Activated CD8-positive, alpha-beta memory T cell treated with anti-CD3 and anti-CD28 coated beads for 1 hour (primary cell): ENCODE measurements at places on chromosomes 1 and 21.
A peak's percentile ranks its signal among the peaks of the same experiment; 100 is the strongest.

DNA sequence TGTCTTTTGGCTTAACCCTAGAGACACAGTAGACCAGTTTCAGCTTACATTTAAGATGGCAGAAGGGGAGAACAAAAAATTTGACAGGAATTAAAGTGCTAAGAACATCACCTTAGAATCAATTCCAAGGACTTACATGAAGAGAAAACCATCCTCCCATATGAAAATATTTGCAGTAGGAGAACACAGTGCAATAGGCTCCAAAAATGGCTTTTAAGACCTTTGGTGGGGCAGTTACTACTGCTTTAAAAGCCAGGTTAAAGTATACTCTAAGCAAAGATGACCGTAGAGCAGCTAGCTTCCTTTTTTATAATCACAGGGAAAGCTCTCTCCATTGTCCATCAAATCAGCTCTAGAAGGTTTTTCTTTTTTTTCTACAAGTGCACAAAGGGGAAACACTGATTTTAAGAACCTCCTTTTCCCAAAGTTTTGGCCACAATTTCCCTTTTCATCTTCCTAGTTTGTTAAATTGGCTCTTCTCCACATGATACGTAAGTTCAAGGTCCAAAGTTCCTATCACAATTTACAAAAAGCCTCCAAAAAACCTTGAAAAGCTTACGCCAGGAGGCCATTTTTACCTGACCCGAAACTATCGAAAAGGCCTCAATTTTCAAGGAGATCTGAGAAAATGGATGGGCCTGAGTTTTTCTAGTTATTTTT, 3.3 kb downstream of the TXNIP start:
- DNase-seq: no peak

DNA sequence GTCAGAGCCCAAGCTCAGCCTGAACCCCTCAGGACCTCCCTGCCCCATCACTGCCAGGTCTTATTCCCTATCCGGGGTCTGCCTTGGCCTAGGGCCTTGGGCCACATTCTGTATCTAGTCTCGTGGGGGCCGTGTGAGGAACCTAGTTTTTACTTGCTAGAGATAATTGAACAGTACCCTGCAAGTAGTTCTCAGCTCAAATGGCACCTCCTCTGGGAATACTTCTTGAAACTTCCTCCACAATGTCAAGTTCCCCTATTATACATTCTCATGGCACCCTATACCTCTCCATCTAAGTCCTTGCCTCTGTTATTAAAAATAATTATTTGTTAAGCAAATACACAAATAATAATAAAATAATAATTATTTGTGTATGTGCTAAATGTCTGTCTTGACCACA, 32.9 kb upstream of the CSF1 start:
- no peak for DNase-seq

DNA sequence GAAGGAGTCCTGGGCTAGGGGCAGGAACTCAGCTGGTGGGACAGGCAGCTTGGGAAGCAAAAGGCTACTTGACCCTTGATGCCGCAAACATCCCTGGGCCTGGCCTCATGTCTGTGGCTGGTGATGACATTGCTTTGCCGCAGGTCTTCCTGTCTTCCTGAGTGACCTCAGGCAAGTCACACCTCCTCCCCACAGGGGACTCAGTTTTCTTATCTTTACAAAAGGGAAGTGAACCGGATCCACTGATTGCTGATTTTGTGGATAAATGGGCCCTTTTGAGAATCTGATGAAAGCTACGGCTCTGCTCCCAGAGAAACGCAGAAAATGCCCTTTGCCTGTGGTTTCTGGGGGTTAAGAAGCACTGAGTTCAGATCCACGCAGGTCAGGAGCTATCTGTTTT, 20.7 kb downstream of the PLOD1 start:
- DNase-seq: no peak

- no peak for DNase-seq
These were observed 1.6 kb downstream of the PHF13 start for GRCh38 chr1:6614929-6615785.

- no peak for DNase-seq
These were observed 17.5 kb downstream of the EYA3 start for GRCh38 chr1:28070725-28071593.

DNA sequence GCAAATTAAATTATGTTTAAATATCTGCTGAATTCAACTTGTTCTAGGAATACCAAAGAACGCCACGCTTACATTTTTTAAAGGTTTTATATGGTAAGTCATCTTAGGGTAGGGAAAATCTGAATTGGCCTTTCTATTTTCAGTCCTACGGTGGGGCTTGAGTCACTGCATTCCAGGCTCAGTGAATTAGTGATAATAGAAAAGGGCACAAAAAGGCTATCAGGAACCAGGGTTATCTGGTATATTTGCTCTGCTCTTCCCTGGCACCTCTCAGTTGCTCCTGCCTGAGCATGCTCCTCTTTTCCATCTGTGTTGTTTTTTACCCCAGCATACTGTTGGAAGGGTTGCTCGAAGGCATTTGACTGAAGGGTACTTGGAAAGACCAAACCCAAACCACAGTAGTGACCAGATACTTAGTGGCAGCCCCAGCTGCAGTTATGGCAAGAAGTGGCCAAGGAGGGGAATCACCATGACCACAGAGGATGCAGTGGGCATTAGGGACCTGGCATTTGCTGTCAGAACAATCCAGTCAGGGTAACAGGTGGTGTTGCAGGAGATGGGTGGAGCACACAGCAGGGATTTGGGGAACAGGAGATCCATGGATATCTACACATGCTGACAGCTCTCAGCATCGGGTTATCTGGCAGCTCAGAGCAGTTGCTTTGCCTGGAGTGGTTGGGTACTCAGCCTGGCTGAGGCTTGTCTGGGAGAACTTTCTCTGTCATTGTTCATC, 2.3 kb downstream of the OVAAL start:
- DNase-seq: no peak

GRCh38 chr1:86478416-86479156, 9.9 kb downstream of the CLCA1 start:
- no peak for DNase-seq

- DNase-seq: no peak
These were observed 22.7 kb downstream of the ZBTB8OS start for GRCh38 chr1:32627596-32628162.

DNA sequence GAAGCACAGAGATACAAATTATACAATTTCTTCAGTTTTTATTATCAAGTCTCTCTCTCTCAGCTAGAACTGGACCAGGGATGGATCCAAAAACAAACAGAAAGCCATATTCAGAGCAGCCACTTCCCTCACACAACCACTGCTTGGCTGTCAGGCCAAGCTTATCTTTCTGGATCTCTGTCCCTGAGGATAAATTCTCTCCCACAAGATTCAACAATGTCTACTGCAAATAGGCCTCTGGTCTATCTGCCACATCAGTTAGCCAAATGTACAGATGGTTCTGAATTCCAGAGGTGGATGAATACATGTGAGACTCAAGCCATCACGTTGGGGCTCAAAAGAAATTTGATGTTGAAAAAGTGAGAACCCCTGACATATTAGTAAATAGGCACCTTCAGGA, 350.9 kb downstream of the LTN1 start:
- no peak for DNase-seq

DNA sequence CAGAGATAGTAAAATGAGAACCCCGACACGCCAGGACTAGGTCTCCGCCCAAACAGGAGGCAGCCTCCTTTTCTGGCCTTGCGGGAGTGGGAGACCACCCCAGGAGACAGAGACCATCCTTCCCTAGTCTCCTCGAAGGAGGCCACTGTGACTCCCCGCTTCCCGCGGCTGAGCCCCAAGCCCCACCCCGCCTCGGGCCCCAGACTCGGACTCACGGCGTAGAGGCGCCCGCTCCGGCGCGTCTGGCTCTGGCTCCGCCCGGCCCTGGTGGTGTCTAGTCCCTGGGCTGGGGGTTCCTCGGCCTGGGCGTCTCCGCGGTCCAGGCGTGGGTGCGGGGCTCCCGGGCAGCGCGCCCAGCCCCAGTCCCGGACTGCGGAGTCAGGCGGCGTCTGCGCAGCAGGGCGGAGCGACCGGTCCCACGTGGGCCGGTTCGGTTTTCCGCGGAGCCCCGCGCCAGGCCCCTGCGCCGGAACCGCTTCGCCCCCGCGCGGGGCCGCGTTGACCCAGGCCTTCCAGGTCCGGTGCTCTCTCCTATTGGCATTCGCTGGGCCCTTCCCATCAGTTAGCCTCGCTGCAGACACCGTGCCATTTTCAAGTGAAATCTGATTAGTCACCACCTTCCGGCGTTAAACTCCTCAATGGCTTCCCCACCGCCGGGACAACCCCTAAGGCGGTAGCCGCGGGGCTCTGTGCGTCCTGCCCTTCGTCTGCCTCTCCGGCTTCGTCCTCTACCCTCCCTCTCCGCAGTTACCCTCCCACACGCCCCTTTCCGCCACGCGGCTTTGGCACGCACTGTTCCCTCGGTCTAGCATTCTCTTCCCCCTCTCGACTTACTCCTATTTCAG, at the start of gene C1orf216:
TSS of gene C1orf216 (minus strand) at position 393 of the 845 bp plus-strand sequence. CDS start 2,563 bp downstream, outside the sequence.
- peak; percentile 52 for DNase-seq

DNA sequence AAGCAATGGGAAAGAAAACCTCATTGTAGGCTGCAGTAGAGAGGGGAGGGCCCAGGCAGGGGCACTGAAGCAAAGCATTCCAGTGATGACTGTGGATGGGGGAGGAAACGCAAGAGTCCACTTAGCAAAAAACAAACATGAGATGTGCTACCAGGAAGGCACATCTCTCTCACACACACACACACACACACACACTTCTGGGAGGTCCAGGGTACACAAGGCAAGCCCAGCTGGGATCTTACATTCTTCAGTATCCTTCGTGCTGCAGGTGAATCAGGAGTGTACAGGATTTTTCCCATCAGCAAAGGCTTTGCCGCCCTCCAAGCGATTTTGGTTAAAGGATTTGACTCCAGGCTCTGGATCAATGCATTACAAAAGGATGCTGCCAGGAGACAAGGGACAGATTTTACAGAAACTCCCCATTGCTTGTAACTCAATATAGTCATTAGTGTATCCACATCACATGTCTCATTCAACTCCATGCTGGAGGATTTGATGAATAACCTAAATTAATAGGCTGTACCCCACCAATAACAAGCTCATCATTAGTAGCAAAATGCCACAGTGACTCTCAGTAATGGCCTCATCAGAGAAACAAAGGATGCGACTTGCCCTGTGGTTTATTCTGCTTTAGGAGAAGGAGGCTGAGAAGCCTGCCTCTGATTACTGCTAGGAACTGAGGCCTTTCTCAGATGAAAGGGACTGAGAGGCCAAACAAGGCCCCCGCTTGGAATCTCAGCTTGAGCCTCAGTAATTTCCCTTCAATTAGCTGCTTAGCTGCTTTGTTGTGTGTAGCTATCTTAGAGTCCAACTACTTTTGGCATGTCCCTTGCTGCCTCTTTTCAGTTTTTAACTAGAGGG, 41.6 kb downstream of the ABCA4 start:
- no peak for DNase-seq

GRCh38 chr1:243620096-243620495, 229.9 kb downstream of the AKT3 start:
- DNase-seq: no peak

- DNase-seq: no peak
These were observed 13.7 kb downstream of the BLACAT1 start for GRCh38 chr1:205442051-205442725.

GRCh38 chr1:70044832-70045231, 160.5 kb downstream of the LRRC40 start:
- DNase-seq: no peak

DNA sequence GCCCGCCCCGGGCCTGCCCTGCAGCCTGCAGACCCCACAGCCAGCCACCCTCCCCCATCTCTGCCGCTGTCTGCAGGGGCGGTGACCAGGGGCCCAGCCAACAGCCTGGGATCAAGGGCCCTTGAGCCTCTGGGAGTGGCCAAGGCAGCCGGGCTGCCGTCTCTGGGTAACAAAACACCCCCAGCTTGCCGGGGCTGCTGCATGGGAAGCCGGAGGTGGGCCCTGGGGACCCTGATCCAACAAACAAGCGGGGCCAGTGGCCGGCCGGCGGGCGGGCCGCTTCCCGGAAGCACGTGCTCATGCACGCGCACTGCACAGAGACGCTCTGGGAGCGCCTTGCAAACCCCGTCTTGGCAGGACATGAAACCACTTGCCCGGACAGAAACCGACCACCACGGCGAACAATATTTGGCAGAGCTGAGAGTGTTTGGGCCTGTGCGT, 13.2 kb downstream of the MEGF6 start:
- no peak for DNase-seq

GRCh38 chr21:38837806-38838461, 32.2 kb downstream of the ETS2 start:
- DNase-seq: no peak

DNA sequence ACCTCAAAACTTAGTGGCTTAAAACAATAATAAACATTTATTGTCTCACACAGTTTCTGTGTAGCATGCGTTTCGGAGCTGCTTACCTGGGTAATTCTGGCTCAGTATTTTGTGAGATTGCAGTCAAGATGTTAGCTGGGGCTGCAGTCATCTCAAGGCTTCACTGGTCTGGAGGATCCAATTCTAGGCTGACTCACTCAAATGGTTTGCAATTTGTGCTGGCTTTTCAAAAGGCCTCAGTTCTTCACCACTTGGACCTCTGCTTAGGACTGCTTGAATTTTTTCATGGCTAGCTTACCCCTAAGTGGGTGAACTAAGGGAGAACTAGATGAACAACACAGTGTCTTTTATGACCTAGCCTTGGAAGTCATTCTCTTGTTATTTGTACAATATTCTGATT, 21.0 kb downstream of the XPR1 start:
- no peak for DNase-seq
